ENCODE measurements at places on chromosomes 2 and 18.

- DNase-seq = no peak
These were observed 7.0 kb upstream of the NXPH2 start for GRCh38 chr2:138787053-138787666.

DNA sequence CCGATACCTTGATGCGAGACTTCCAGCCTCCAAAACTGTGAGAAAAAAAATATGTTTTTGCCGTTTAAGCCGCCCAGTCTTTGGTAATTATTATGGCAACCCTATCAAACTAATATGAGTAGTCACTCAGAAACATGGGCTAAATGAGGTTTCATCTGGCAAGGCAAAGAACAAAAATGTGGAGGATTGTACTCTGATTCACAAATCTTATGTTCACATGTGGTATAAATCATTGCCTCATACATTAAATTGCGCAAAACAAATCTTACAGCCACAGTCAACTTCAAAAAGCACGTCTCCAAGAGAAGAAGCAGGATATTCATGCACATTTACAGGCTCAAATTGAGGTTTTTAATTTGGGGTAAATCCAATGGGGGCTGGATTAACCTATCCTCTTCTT is 1435.4 kb upstream of the LRRTM1 start:
- no peak for DNase-seq

GRCh38 chr2:88170472-88170892 is 336 bp downstream of the THNSL2 start:
- DNase-seq = no peak

DNA sequence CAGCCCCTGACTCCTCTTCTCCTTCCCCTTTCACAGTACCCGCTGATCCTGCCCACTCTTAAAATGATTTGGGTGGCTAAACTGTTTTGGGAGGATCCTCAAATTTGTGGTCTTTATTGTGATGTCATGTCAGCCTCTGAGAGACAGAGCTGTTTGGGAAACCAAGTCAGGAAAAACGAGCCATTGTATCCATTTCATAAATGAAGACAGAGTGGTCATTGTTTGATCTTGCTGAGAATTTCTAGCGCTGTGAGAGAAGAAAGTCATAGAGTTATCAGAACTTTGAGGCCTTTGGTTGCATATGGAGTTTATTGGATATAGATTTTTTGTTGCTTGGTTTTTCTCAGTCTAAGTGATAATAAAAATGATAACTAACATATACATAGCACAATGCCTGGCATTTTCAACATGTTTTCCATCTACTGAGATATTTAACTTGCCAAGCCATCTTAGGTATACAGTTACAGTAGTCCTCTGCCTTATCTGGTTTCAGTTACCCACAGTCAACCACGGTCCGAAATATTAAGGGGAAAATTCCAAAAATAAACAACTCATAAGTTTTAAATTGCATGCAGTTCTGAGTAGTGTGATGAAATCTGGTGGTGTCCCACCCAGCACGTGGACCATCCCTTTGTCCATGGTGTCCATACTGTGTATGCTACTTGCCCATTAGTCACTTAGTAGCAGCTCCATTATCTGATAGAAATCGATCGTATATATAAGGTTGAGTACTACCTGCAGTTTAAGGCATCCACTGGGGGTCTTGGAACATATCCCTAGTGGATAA is 105.0 kb upstream of the RASGRP3 start:
- DNase-seq = no peak

DNA sequence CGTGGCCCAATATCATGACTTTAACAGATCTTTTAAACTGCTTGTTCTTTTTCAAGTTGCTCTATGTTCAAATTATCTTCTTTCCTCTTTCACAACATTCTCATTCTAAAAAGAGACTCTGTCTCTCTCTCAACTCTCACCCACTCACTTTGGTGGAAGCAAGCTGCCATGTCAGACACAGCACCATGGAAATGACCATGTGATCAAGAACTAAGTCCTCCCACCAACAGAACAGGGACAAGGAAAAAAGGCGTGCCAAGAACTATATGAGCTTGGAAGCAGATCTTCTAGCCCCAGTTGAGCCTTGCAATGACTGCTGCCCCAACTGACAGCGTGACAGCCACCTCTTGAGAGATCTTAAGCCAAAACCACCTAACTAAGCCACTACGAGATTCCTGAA is 23.9 kb downstream of the BAZ2B start:
- DNase-seq = no peak

DNA sequence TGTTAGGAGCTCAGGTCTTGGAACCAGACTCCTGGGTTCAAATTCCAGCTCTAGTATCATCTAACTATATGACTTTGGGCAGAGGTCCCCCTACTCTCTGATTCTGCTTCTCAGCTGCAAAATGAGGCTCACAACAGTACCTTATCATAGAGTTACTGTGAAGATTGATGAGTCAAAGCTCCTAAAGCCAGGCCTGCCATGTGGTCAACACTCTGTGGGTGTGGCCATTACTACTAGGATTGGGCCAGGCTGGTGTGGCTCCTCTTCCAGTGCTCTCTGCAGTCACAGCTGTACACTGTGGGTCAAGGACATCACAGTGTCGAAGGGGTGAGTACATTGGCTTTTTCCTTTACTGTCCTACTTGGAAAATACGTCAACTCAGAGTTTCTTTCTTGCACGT is 22.6 kb downstream of the CAPN13 start:
- DNase-seq = peak; percentile 3

All from mucosa of gallbladder (tissue), 1 donor.